ENCODE measurements at places on chromosomes 4 and X. TPM values are rescaled to one million over a fixed set of nuclear protein-coding genes. Genes with fewer than 3 reads are reported as not detected.

CPZ gene
- total RNA-seq: 30.3 TPM

IQCM gene
- not detected for total RNA-seq

TRIM75 gene
- not detected for total RNA-seq

KLHL15 gene
- total RNA-seq: 8.6 TPM

CCDC149 gene
- total RNA-seq: 12.6 TPM

PRR27 gene
- not detected for total RNA-seq

EGF gene
- total RNA-seq: 11.3 TPM

NHS gene
- 1.4 TPM for total RNA-seq

GPRASP1 gene
- 3.7 TPM for total RNA-seq

VCX3A gene
- not detected for total RNA-seq

MAGEE1 gene
- 0.89 TPM for total RNA-seq

TLR10 gene
- not detected for total RNA-seq

USP17L29 gene
- not detected for total RNA-seq

FAM47E gene
- total RNA-seq: 0.59 TPM

LRAT gene
- not detected for total RNA-seq

TIGD4 gene
- total RNA-seq: 0.30 TPM

CNOT6L gene
- total RNA-seq: 21.5 TPM

CENPVL1 gene
- not detected for total RNA-seq

MTNR1A gene
- total RNA-seq: 0.23 TPM

NDNF gene
- total RNA-seq: 1.5 TPM

EREG gene
- under 0.01 TPM for total RNA-seq

CXCL8 gene
- total RNA-seq: 187 TPM

DCAF12L2 gene
- 0.05 TPM for total RNA-seq

MTHFD2L gene
- total RNA-seq: 24.9 TPM

LRP2BP gene
- total RNA-seq: 0.89 TPM

GLRA2 gene
- total RNA-seq: not detected

NKX6-1 gene
- total RNA-seq: not detected

PPM1K gene
- 26.0 TPM for total RNA-seq

Data from smooth muscle cell of the umbilical artery (primary cell).